ENCODE measurements at places on chromosomes 12 and 14.

- DNase-seq, result no peak
Observed at GRCh38 chr14:72610096-72610830, 283.6 kb downstream of the DPF3 start.

- DNase-seq, result no peak
Observed at GRCh38 chr12:10170216-10170615, 1.7 kb downstream of the OLR1 start.

DNA sequence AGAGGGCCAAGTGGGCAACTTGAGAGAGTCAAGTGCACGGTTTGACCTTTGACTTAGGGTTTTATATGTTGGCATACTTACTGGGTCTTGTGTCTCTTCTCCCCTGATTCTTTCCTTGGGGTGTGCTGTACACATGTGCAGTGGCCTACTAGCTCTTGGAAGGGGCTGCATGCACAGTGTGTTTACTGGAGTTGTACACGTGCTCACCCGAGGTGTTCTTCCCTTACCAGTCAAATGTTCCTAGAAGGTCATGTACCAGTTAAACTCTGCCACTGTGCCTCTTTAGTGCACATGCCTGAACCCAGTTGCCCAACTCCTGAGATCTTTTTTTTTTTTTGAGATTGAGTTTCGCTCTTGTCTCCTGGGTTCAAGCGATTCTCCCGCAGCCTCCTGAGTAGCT is 9.2 kb upstream of the DTD2 start:
- no peak for DNase-seq

GRCh38 chr14:82112210-82112839 is 578.7 kb upstream of the SEL1L start:
- no peak for DNase-seq

- no peak for DNase-seq
Observed at GRCh38 chr12:79409562-79409961, 281.2 kb downstream of the PAWR start.

- no peak for DNase-seq
Observed at GRCh38 chr14:51908086-51908485, 47.7 kb downstream of the GNG2 start.

DNA sequence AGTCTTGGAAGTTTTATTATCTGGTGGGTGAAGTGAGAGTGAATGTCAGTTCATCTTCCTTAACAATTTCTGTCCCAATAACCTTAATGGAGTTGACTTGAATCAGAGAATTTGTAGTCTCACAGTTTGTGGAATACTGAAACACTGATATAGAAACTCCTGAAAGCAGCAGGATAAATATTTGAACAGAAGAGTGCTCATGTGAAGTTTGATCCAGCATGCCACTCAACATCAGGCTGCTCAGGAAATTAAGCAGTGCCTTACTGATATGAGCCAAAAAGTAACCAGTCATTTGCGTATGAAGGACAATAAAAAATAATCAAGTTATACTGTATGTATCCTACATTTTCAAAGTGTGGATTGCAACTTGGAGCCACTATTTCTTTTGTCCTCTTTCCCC is 15.7 kb downstream of the MUCL1 start:
- no peak for DNase-seq

GRCh38 chr12:3680919-3681594 is 71.9 kb downstream of the CRACR2A start:
- no peak for DNase-seq

- DNase-seq, result no peak
Observed at GRCh38 chr12:12365446-12365802, 8.5 kb downstream of the BORCS5 start.

GRCh38 chr14:100606687-100607610 is 19.7 kb upstream of the BEGAIN start:
- no peak for DNase-seq

GRCh38 chr14:49982082-49982481 is 89.2 kb downstream of the ARF6 start:
- no peak for DNase-seq

GRCh38 chr12:116245189-116245588 is 32.3 kb downstream of the MED13L start:
- no peak for DNase-seq

- no peak for DNase-seq
Observed at GRCh38 chr12:95146769-95147168, 70.5 kb downstream of the FGD6 start.

DNA sequence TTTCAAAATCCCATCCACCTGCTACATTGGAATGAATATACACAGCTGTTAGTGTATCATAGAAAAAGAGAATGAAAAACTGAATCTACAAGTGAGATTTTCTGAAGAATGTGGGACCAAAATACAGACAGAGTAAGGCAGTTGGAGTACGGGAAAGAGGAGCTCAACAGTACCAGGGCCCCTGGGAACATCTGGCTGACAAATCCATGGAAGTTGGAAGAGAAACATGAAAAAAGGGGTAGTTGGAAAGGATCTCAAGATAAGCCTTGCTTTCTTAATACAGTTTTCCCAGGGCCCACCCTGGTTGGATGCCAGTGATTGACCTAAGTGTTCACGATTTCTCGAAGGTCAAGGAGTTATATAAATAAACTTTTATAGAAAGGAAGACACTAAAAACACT is 54.0 kb upstream of the SLCO1C1 start:
- no peak for DNase-seq

- no peak for DNase-seq
Observed at GRCh38 chr14:61258985-61259384, 22.2 kb downstream of the TMEM30B start.

DNA sequence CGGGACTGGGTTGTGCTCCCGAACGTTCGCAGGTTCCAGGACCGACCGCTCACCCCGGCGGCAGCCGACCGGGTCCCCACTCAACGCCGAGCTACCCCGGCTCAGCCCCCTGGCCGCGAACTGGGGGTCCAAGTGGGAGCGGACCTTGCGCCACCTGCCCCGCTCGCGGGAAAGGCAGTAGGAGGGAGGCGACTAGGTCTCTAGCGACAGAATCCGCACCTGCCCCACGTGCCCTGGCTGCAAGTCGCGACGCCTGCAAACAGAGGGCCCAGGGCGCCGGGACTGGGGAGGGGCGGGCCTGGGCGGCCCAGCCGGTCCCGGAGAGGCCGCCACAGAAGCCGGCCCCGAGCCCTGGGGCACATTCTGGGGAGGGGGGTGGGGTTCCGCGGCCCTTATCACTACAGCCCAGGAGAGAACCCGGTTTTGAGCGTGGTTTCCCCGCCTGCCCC is 239.2 kb upstream of the CPNE8 start:
- no peak for DNase-seq

- no peak for DNase-seq
Observed at GRCh38 chr12:128661226-128661569, 162.6 kb downstream of the SLC15A4 start.

GRCh38 chr12:75476071-75476470 is 4.5 kb upstream of the GLIPR1 start:
- no peak for DNase-seq

GRCh38 chr14:73757876-73758391 is 43.8 kb upstream of the PNMA1 start:
- no peak for DNase-seq

GRCh38 chr12:117158911-117159553 is 31.2 kb downstream of the FBXO21 start:
- no peak for DNase-seq

- peak; percentile 15 for DNase-seq
Observed at GRCh38 chr14:88233915-88234314, 89.2 kb downstream of the KCNK10 start.

GRCh38 chr14:61151251-61151650 is 129.9 kb downstream of the TMEM30B start:
- DNase-seq, result no peak

DNA sequence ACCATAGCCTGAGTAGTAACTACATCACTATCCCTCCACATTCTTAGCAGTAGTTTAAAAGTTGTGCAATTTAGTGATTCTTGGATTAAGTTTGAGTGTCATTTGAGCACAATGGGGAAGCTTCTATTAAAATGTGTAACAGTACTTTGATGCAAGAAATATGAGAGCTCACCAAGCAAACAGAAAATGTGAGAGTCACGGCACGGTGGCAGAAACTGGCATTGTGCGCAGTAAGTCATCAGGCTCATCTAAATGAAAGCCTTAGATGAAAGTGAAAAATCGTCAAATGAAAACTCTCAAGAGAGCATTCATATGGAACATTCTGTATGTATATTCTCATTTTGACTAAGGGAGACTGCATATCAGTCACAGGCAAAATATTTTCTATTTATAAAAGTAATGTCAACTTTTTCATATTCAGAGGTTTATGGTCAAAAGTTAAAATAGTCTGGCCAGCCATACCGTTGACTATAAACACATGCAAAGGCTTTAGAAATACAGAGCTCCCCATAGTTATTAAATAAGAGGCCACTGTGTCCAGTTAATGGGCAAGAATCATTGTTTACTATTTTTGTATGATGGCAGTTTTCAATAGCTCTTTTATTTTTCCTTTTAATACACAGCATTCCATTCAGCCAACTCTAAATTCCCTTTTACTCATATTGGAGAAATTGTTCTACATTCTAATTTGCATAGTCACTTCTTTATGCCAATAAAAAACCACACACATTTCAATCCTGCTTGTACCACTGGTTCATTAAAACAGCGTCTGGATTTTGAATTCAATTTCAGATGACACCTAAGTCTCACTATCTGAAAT is 167.9 kb downstream of the PRKD1 start:
- DNase-seq, result no peak

GRCh38 chr14:55514819-55515490 is 65.1 kb upstream of the KTN1 start:
- no peak for DNase-seq

GRCh38 chr12:102883204-102883799 is 33.7 kb downstream of the PAH start:
- peak; percentile 30 for DNase-seq

DNA sequence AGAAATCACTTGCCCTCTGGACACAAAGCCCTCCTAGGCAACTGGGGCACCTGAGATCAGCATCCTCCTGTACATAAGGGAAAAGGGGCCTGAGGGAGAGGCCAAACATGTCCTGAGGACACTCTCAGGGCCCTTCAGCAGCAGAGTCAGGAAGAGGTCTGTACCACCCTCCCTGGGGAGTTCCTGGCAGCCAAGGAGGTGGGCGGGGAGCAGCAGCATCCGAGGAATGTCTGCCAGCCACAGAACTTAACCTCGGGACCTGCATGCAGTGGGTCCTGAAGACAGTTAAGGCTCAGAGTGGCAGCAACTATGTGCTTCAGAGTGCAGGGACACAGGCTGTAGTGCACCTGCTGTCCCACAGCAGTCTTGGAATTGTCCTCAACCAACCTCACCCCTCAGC is 62.1 kb downstream of the SPTB start:
- no peak for DNase-seq

DNA sequence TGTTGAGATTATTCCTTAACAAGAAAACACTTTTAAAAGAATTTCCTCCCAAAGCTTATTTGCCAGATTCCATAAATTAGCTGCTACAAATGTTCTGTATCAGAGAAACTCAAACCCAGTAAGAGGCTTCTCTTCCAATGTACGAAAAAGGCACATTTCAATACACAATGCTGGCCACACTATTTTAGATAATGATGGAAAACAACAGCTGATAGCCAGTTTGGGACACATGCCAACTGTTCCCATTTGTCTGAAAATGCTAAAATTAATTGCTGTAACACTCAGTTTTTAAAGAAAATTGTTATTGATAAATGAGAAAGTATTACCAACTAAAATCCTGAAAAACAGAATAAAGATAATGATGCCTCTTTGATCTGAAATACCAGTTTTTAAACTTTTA is 4.4 kb downstream of the CFL2 start:
- DNase-seq, result no peak

DNA sequence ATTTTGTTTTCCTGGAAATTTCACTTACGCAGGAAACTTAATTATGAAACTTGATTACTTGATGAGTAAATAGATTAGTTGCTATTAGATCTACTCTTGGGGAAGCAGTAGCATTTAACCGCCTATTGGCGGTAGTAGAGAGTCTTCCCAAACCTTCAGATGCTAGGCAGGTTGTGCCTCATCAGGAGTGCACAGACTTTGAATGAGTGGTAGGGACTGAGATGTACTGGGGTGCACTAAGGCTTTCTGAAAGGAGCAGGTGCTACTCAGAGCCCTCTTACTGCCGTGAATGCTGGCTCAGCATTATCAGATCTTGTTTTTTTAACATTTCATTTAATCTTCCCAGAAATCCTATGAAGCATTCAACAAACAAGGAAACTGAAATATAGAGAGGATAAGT is 7.7 kb downstream of the GATC start:
- DNase-seq, result no peak

- no peak for DNase-seq
Observed at GRCh38 chr12:94736004-94736403, 85.6 kb upstream of the TMCC3 start.

GRCh38 chr14:100341301-100342031 is 18.3 kb downstream of the SLC25A47 start:
- no peak for DNase-seq

- DNase-seq, result no peak
Observed at GRCh38 chr14:21940887-21941856, 267.6 kb upstream of the OR4E1 start.

DNA sequence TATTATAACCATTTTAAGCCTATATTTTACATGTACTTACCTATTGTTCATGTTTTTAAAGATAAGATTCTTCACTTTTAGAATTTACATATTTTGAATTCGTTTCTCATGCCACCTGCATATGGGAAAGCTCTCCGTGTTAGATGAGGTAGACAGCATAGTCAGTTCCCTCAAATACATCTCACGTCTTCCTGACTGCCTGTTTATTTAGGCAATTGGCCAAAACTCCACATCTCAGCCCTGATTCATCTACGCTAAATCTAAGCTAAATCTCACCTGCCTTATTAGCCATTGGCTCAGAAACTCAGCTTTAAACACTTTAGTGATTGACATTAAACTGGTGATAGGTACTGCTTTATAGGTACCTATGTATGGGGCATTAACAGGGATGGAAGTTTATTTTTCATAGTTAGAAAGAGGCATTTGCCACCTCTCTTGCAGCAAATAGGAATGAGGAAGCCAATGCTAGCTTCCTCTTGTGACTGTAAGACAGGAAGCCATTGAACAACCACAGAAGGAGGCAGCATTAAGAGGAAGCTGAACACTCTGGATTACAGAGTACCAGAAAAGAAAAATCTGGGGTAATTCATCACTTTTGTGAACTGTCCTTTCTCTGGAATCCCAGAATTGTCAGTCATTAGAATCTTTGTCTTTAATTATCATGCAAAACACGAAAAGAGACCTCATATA is 111.9 kb downstream of the LRFN5 start:
- DNase-seq, result no peak

GRCh38 chr12:6567112-6567670 is 900 bp downstream of the NOP2 start:
- DNase-seq, result no peak

DNA sequence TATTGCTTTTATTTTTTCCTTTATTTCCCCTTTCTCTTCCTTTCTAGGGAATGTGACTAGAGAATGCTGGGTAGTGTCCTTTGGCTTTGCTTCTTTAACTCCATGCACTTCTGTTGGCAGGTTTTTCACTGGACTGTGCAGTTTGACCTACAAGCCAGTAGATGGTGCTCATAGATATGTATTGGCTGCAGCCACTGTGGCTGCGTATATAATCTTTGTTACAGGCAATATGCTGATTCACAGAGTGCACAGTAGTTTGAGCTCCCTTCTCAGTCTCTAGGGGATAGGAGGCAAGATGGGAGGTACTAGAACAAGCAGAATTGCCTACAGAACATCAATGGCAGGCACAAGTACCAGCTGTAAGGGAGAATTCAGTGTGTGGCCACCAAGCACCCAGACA is 503.5 kb downstream of the LRFN5 start:
- no peak for DNase-seq

All from NCI-H1930 (cell line).